Hepatocyte (in vitro differentiated cells): ENCODE measurements at places on chromosomes 3 and 15. TPM values are rescaled to one million over a fixed set of nuclear protein-coding genes. Genes with fewer than 3 reads are reported as not detected.

Gene DUOXA2
- 13.8 and 24.6 TPM in 2 replicates for total RNA-seq

Gene EIF1B
- 34.4 and 42.2 TPM in 2 replicates for total RNA-seq

Gene ACSBG1
- 0.08 and 0.93 TPM in 2 replicates for total RNA-seq

Gene SEMA7A
- total RNA-seq, result 9.5 and 12.0 TPM in 2 replicates

Gene EXOSC7
- 46.7 and 53.3 TPM in 2 replicates for total RNA-seq

Gene RPS17
- total RNA-seq, result 2,046 and 2,748 TPM in 2 replicates

Gene MST1R
- total RNA-seq, result 7.5 and 8.7 TPM in 2 replicates

Gene RNF7
- total RNA-seq, result 176 and 188 TPM in 2 replicates
